Vagina (tissue), 2 donors: ENCODE measurements at places on chromosomes 1 and 21.

DNA sequence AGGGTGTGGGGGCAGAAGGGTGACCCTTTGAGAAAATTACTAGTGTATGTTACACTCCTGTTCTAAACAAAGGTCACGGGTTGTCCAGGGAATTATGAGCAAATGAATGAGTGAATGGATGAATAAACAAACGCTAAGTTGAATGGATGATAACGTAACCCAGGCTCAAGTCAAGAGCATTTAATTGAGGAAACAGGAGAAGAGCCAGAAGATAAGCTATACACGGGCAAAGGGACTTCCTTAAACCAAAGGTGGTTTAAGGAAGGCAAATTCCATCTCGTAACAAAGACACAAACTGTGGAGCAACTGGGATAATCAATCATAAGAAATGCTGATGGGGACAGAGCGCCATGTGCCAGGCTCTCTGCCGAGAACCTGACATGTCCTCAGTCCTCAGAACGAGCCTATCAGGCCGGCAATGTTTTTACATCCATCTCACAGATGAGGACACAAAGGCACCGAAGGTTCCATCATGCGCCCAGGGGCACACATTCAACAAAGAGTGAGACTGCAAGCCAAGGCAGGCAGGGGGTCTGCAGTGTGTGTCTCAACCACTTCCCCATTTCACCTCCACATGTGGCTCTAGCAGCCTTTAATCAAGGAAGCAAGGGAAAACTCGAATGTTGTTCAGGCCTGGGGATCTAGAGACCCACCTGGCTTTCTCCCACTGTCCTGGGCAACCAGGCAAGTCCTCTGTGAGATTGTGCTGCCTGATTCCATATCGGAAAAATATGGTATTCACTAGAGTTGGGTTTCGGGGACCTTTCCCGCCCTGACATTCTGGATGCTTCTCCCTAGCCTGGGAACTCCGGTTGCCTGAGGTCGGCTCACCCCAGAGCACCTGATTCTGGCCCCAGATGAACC lies 126.8 kb upstream of the EDN2 start:
- peak; percentile 70 for DNase-seq

DNA sequence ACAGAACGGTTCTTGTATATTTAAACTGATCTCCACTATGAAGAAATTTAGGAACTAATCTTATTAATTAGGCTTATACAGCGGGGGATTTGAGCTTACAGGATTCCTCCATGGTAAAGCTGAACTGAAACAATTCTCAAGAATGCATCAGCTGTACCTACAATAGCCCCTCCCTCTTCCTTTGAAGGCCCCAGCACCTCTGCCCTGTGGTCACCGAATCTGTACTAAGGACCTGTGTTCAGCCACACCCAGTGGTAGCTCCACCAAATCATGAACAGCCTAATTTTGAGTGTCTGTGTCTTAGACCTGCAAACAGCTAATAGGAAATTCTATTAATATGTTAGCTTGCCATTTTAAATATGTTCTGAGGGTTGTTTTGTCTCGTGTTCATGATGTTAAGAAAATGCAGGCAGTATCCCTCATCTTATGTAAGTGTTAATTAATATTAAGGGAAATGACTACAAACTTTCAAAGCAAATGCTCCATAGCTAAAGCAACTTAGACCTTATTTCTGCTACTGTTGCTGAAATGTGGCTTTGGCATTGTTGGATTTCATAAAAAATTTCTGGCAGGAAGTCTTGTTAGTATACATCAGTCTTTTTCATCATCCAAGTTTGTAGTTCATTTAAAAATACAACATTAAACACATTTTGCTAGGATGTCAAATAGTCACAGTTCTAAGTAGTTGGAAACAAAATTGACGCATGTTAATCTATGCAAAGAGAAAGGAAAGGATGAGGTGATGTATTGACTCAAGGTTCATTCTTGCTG lies 147.2 kb downstream of the NR5A2 start:
- DNase-seq, result no peak

- DNase-seq, result no peak
Measured at GRCh38 chr1:26363549-26364448, 8.8 kb downstream of the ZNF683 start.

GRCh38 chr21:23452384-23453083 lies 2154.7 kb downstream of the MRPL39 start:
- no peak for DNase-seq

DNA sequence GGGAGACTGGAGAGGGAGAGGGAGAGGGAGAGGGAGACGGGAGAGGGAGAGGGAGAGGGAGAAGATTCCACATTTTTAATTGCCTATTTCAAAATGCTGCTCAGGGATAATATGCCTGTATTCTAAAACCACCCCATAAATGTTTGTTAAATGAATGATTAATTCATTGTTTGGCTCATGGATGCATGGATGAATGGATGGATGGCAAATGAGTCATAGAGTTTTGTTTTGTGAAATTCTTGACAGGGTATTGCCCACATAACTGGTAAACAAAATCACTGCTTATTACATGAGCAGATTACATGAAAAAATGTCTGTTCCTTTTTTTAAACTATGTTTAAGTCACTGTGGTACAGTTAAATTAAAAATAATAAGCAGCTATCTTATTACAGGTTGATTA lies 220.4 kb downstream of the ZP4 start:
- no peak for DNase-seq

DNA sequence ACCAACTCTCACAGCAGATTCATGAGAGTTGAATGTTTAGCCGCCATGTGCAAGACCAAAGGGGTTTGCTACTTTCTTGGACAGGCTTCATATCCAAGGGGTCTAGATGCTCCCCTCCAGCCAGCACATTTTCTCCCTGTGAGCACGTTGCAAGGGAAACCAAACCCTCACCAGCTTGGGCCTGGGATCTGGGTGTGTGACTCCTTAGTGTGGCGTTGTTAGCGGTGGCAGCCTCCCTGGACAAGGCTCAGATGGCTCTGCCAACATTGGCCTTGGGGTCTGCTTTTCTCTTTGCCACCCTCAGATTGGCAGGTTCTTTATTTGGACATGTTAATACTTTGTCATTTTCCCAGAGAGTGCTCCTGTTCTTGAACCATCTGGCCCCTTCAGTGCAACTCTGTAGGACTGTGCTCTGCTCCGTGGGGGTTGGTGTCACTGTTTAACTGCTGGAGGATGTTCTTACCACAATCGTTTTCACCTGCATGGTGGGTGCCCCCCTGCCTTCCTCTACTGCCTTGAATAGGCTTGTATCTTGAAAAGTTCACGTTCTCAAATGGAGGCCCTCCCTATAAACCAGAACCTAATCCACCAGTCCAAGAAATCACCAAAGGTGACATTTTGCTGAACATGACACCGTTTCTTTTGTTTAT lies 13.4 kb downstream of the ABCG1 start:
- DNase-seq, result no peak

- no peak for DNase-seq
Measured at GRCh38 chr1:196515904-196516303, 92.3 kb downstream of the KCNT2 start.

- DNase-seq, result no peak
Measured at GRCh38 chr1:66050123-66050522, 257.4 kb downstream of the PDE4B start.

DNA sequence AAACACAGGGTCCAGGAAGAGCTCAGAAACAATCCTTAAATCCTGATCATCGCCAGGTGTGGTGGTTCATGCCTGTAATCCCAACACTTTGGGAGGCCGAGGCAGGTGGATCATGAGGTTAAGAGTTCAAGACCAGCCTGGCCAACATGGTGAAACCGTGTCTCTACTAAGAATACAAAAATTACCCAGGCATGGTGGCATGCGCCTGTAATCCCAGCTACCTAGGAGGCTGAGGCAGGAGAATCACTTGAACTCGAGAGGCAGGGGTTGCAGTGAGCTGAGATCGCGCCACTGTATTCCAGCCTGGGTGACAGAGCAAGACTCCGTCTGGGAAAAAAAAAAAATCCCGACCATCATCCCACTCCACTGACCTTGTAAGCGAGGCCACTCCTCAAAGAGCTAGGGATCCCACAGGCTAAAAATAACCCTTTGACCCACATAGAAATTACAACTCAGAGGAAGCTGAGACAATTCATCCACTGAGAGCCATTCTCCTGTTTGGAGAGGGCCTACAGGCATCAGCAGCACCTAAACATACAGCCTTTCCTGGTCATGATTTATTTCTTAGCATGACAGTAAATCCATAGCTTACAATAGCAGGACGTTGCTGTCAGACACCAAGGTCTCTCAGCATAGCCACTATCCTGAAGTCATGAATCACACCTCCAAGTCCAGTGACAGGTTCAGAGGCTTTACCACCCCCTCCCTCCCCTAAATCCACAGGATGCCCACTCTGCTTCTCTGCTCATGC lies 66.7 kb downstream of the TGFBR3 start:
- no peak for DNase-seq

DNA sequence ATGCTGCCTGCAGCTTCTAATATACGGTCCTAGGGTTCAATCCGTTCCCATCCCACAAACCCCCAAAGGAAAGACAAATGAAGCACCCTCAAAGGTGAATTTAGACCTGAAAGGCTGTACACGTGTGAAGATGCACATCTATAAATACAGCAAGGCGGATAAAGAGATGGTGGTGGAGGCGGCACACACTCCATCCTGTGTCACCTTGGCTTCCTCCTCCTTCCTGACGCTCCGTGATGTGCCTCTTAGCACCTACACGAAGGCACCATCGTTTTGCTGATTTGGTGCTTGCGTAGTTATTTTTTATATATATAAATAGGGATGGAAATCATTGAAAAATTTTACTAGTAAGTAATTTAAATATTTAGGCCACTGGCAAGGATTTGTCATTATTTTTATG lies 359.4 kb downstream of the NPHP4 start:
- DNase-seq, result no peak

DNA sequence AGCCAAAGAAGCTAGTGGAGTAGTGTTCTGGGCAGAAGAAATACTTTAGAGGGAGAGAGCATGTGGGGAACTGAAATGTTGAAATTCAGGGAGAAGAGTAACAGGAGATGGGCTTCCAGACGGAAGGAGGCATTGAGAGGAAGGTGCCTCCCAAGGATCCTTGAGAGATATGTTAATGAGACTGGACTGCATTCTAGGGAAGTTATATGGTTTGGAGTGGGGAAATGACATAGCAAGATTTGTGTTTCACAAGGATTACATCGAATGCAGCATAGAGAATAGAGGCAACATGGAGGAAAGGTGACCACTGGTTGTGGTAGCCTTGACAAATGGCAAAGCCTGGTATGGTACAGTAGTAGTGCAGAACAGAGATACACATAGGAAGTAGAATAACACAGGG lies 160.5 kb upstream of the HMCN1 start:
- DNase-seq, result no peak

DNA sequence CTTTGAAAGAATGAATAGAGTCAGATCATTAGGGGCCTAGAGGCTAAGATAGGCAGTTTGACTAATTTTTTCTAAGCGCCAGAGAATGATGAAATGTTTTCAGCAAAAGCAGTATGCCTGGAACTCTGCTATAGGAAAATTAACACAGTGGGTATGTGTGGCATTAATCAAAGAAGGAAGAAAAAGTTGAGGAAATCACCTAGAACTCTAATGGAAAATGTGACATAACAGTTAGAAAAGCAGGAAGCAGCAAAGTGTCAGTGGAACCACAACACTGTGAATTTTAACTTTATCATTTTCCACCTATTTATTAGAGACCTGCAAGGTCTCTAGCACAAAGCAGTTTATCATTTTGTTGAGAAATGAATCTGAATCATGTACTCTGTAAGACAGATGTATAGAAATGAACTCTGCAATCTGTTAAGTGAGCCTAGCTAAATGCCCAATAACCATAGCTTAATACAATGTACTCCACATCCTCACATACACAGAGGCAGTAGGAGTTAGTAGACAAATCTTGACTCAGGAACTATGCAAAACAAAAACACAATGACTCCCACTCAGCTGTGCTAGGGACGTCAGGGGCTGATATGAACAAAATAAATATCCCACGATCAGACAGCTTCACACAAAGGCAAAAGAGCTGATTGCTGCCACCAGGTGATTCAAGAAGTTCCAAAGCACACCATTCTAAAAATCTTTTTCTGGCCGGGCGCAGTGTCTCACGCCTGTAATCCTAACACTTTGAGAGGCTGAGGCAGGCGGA lies 500.7 kb upstream of the NFIA start:
- DNase-seq, result no peak

DNA sequence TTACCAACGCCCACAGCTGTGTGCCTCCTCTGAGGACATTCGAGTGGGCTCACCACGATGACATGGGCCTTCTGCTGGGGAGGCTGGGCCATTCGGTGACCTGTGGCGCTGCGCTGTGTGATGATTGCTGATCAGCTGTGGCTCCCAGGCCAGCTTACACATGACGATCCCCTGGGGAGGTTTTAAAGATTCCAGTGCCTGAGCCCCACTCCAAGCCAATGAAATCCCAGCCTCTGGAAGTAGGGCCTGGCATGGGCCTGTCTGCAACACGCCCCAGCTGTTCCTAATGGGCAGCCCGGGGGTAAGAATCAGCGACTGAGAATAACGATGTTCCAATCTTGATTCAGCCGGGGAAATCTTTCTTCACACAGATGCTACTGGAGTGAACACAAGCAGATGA lies 153.7 kb downstream of the KCNJ6 start:
- DNase-seq, result no peak

DNA sequence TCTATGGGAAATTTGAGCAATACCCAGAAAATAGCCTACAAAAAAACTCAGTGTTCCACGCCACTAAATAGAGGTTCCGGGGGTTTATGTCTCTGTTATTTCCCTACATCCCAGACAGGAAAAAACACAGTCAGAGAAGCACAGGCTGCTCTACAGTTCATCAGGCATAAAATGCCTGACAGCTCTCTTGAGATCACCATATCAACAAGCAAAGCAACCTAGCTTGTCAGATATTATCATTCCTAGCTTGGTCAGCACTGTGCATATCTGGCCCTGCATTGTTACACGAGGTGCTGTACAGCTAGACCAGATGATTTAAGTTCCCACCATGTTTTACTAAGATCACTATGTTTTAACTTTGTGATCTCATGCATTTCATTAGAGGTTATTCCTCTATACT lies 172.6 kb downstream of the PTPRC start:
- no peak for DNase-seq

GRCh38 chr21:16572032-16572431 lies 842.2 kb downstream of the USP25 start:
- DNase-seq, result no peak

- no peak for DNase-seq
Measured at GRCh38 chr1:224433041-224433691, 1.4 kb downstream of the WDR26 start.

- DNase-seq, result no peak
Measured at GRCh38 chr1:220363196-220363837, 91.1 kb upstream of the RAB3GAP2 start.
